ENCODE measurements at places on chromosomes 3 and 15.

DNA sequence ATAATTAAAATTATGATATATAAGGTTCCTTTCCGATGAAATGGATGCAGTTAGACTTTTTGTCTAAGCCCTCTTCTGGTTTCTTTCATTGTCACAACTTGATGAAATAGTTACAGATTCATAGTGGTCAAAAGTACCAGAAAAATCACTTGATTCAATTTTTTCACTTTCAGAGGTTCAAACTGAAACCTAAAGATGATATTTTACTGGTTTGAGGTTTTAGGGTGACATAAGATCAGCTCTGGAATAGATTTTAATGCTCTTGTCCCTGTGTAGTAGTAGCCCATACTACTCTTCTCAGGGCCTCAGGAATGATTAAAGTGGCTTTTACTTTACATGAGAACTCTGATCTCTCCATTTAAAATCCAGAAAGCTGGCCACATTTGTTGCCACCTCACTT, 479.1 kb upstream of the ZNF717 start:
- no peak for DNase-seq

DNA sequence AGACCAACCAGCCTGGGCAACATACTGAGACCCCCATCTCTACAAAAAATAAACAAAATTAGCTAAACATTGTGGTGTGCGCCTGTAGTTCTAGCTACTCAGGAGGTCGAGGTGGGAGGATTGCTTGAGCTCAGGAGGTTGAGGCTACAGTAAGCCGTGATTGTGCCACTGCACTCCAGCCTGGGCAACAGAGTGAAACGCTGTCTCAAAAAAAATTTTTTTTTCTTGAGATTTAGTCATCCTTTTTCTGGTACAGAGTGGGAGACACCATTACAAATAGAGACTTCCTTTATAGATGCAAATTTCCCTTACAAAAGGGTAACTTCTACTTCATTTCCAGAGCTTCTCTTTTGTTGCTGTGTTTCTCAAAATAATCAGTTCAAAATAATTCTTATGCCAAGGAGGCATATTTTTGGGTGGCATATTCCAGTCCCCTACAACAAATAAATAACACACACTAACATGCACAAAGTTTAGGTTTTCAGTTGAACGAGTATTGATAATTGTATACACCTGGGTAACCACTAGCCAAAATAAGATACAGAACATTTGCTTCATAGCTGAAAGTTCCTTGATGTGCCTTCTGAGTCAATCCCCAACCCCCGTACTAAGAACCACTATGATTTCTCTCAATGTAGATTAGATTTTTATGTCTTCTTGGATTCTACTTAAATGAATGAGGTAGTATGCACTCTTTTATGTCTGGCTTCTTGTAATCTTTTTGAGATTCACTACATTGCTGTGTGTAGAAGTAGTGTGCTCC, 248.9 kb upstream of the PROK2 start:
- DNase-seq: no peak

- no peak for DNase-seq
These were observed 3.0 kb downstream of the TEX264 start for GRCh38 chr3:51673802-51674654.

- DNase-seq: no peak
These were observed 459 bp upstream of the ADCY5 start for GRCh38 chr3:123449102-123449996.

DNA sequence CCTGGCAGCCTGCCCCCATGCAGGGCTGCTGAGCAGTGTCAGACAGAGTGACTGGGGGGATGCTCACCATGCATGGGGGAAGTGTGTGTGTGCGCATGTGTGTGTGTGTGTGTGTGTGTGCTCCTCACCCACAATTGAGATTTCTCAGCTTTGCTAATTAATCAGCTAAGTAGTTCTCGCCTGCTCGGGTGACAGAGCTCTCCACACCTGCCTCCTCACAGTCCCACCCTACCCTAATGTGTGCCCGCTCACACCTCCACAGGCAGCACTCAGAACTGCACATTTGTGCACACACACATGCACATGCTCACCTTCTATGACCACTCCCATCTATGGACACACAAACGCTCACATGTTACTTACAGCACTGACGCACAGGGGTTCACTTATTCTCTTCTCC, 37.3 kb downstream of the CACNA2D2 start:
- DNase-seq: no peak

DNA sequence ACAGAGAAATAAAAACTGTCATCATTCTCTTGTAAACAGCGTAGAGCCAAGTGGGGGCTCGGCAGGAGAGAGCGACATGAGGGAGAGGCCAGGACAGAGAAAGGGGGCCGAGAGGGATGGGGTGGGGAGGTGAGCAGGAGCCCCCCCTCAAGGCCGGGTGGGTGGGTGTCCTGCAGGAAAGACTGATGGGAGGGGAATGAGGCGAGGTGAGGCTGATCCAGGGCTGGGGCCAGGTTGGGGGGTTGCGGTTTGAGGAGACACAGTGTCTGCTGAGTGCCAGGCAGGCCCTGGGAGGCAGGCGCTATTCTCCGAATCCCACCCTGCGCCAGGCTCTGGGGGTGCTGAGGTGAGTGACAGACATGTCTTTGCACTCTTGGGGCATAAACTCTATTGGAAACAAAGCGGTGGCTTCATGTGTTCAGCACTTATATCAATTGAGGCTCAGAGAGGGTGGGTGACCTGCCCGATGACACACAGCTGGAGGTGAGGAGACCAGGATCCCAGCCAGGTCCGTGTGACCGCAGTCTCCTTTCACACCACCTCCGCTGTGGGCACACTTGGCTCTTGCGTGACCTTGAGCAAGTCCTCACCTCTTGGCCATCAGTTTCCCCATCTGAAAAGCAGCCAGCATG, 19.6 kb upstream of the CSPG4 start:
- DNase-seq: no peak

- no peak for DNase-seq
These were observed 2.7 kb upstream of the C2CD4A start for GRCh38 chr15:62063825-62064635.

DNA sequence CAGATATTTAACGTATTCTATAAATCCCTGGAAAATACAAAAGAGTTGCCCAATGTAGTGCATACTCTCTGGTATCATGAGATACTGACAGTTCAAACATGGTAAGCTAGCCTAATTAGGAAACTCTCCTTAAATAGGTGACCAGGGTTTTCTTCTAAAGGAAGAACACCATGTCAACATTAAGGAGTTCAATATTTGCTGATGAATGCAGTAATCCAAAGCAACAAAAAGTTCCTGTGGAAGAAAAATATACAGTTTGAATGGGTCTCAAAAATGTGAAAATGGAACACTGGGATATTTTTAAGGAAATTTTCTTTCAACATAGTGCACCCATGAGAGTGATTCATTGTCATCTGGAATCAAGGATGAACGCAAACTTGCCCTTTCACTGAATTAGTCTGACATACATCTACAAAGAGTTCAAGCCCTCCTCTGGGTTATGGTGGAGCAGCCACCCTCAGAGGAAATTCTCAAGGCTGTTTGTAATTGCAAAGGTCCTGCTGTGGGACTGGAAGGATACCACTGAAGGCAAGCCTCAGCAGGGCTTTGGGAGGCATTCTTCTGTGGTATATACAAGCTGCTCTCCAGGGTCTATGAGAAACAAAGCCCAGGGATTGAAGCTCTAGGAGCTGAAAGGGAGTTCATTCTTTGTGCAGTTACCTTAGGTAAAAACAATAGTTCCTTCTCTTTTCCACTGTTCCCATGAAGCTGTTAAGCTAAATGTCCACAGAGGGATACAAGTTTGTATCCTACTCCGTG, 700.3 kb downstream of the TUSC7 start:
- no peak for DNase-seq

All from bone marrow (tissue), 2 donors.